H7 (cell line): ENCODE measurements at places on chromosomes 11 and 22. TPM values are rescaled to one million over a fixed set of nuclear protein-coding genes. Genes with fewer than 3 reads are reported as not detected.

GRCh38 chr11:107721207-107721606 is 9.4 kb upstream of the SLN start:
- DNase-seq: no peak

GRCh38 chr11:46133119-46133518 is 11.9 kb upstream of the PHF21A start:
- DNase-seq: no peak

DNA sequence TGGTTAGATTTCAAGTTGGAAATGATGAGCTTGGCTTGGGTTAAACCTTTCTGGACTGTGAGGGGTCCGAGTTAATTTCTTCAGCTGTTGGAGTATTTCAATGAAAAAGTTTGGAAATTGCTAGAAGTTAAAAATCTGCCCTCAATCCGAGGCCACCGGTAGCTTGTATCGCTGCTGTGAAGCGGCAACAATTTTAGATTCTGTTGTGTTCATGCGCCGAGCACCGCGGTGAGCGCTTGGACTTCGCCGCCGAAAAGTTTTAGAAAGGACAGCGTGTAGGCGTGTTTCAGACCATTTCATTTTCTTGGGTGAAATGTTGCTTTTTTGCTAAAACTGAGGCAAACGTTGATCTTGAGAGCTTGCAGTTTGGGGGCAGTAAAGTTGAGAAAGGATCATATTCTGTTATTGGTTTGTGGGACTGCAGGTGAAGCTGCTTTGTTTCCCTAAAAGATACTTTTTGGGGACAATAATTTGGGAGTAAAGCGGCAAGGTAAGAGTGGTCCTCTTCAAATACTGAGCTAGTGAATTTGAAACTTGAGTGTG is 928 bp downstream of the FBXO7 start:
- peak; percentile 27 for DNase-seq

Gene AQP11
- 1.2 and 2.0 TPM in 2 replicates for total RNA-seq

DNA sequence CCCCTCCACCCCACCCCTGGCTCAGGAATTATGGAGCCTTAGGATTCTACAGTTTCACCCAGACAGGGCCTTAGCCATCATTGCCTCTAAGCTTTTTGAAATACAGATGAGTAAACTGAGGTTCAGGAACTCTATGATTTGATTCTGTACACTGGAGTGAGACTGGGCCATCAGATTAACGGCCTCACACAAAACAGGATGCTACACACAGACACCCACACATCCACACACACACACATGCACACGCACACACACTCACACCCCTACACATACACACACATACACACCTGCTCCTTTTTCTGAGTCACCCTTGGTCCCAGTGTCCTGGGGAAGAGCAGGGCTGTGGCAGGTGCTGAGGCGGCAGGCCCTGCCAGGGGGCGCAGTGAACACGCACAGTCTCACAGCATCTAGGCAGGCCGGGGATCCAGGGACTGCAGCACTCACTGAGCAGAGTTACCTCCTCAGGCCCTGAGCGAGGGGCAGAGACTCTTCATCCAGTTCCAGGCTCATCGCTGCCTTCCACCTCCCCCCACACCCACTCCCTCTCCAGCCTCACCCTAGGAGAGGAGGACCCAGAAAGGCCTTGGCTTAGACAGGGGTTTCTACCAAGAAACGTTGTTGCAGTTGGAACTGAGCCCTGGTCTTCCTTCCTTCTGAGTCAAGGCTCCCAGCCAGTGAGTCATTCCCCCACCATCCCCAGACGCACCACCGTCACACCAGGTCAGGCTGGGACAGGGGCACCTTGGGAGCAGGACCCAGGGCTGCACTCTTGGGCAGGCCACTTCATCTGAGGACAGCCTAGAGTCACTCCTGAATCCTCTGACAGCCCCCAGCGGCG is 89.8 kb upstream of the PARVA start:
- DNase-seq: peak; percentile 85

GRCh38 chr22:18115906-18116371 is 5.3 kb downstream of the TUBA8 start:
- DNase-seq: no peak

Gene TENM4
- 21.8 and 29.6 TPM in 2 replicates for total RNA-seq
